Brain (organoid and tissue), 16 donors: ENCODE measurements at places on chromosomes 6 and 20.

GRCh38 chr6:126170978-126171382 is 168.9 kb upstream of the CENPW start:
- no peak for DNase-seq

DNA sequence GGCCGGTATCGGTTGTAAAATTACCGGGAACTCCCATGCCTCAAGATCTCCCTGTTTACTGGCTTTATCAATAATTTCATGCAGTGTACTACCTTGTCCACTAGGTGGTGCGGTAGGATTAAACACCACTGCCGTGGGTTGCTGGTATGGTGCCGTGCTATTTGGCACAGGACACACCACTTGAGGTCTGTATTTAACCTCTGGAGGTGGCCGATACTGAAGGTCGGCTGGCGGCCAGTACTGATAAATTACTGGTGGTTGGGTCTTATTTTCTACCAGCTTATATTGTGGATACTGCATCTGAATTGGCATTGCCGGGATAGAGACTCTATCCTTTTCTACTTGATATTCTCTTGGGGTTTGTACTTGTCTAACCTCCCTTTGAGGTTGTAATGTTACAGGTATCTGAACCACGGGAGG is 14.3 kb upstream of the PTCRA start:
- peak; percentile 91 for DNase-seq

DNA sequence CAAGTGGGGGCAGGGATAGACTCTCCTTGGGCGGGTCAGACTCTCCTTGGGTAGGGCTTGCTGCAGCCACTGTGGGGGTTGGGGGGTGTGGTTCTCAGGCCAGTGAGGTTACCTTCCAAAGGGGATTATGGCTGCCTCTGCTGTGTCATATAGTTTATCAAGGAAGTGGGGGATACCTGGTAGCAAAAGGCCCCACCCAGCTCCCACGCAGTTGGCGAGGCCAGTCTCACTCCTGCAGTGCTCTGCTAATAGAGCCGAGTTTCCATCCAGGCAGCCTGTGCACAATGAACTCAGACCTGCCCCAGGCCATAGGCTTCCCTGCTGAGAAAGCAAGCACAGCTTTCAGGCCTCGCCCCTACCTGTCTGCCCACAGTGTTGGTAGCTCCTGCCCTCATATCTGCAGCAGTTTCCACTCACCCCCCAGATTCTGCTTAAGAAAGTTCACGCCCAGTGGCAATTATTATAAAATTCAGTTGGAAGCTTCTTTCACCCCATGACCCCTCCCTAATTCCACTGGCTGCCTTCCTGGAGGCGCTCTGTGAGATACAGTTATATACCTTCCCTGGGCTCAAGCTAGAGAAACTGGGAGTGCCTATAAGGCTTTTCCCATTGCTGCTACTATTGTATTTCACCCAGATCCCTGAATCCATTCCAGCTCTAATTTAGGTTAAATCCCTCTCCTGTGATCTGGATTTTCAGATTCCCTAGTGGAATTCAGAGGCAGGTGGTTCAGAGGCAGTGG is 56.1 kb downstream of the HDDC2 start:
- no peak for DNase-seq

GRCh38 chr20:39259808-39260207 is 297.7 kb downstream of the DHX35 start:
- DNase-seq = no peak
